ENCODE measurements at places on chromosomes 6 and 20.

DNA sequence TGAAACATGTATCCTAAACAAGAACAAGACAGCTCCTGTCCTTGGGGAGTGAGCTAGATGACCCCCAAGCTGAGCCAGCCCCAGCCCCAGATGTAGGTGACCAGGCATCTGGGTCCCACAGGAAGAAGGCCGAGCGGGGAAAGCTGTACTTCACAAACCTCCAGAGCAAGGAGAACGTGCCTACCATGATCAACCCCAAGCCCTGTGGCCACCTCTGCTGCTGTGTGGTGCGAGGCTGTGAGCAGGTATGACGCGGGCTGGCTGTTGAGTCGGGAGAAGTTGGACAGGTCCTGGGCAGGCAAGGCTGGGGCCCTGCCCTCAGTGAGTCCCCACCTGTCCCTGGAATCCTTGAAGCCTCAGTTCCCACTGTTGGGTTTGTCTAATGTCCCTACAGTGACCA, 11.4 kb upstream of the CAPN11 start:
- H3K4me1 ChIP-seq, result no peaks in the 10 kb centered on the region
- no peak overlapping the region for H3K27ac ChIP-seq
- H3K27me3 ChIP-seq, result no peaks in the 10 kb centered on the region

- no peak overlapping the region for H3K4me3 ChIP-seq
- no peaks in the 10 kb centered on the region for H3K36me3 ChIP-seq
- no peak for ATAC-seq
Measured at GRCh38 chr6:151324488-151324825, 66.9 kb downstream of the ZBTB2 start.

DNA sequence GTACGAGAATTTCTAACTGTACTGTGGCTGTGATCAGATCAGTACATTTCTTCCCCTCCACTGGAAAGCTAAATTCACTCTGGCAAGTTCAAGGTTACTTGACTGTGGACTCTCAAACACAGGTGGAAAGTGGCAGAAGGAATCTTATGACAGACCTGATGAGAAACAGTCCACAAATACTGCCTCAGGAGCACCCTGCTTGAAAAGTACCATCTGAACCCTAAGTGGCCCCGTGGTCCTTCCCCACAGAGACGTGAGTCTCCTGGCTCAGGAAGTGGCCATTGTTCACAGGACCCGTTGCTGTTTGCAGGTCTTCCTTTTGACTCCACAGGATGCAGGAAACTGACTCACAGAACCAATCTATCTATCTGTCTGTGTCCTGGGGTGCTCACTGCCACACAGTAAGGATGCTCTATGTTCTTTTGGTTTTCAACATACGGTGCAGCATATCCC, 47.5 kb upstream of the NHSL1 start:
- ATAC-seq, result no peak
- H3K27me3 ChIP-seq, result no peaks in the 10 kb centered on the region
- no peak overlapping the region for H3K27ac ChIP-seq
- H3K4me1 ChIP-seq, result peaks cover 35% of the 10 kb centered on the region

DNA sequence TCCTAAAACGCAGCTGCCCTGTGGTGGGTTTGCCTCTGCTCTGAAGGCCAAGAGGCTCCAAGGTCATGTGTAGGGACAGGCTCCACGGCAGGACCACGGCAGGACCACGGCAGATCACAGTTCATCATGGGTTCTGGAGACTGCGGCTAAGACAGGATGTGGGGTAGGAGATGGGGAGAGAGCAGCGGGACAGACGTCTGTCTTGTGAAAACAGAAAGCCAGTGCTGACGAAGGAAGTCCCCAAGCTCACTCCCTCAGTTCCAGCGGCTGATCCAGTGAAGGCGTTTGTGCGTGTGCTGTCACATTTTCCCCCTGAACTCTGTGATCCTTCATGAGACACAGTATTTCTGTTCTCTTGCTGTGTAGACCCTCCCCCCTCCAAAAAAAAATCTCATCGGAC, 67.9 kb upstream of the PTGIS start:
- ATAC-seq, result no peak
- no peak overlapping the region for H3K27ac ChIP-seq
- peaks cover 71% of the 10 kb centered on the region for H3K36me3 ChIP-seq
- H3K4me1 ChIP-seq, result no peaks in the 10 kb centered on the region

DNA sequence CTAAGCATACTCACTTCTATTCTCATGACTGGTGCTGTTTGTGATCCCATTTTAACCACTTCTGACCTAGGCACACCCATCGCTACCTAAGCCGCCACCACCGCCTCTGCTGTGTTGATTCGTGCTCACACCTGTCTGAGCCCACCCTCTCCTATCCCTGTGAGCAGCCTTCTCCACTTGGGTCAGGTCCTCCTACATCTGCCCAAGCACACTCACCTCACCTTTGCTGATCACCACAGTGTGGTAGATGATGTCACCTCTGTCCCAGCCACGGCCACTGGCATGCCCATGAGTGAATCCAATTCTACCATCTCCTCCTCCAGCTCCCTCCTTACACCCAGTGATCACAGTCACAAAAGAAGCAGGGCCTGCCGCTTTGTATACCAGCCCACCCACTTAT, 20.8 kb downstream of the MUC22 start:
- peaks cover 33% of the 10 kb centered on the region for H3K27me3 ChIP-seq
- H3K4me3 ChIP-seq, result no peak overlapping the region
- no peak for ATAC-seq
- H3K27ac ChIP-seq, result no peak overlapping the region
- no peaks in the 10 kb centered on the region for H3K36me3 ChIP-seq
- H3K4me1 ChIP-seq, result no peaks in the 10 kb centered on the region
